A549 (cell line): ENCODE measurements at places on chromosomes 4 and X. TPM values are rescaled to one million over a fixed set of nuclear protein-coding genes. Genes with fewer than 3 reads are reported as not detected.
A peak's percentile ranks its signal among the peaks of the same experiment; 100 is the strongest.

DNA sequence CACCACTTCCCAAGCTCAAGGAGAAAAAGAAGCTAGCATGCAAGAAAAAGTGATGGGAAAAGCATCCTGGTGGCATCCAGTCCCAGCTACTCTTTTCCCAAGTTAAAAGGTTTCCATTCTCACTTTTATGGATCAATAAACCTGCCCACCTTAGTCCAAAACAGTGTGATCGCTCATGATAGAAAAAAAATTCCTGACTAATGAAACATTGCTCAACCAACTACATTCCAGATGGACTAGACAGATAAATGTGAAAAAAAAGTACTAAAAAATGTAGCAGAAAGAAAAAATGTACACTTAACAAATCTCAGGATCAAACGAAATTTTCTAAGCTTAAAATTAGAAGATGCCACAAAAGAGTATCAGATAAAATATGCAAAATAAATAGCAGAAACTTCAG is 312.2 kb downstream of the TMA16 start:
- DNase-seq, result no peak

- DNase-seq, result peak; percentile 9
These were observed 723 bp downstream of the NKX6-1 start for GRCh38 chr4:84498203-84498934.

GRCh38 chr4:158769175-158769921 is 522 bp downstream of the FNIP2 start:
- DNase-seq, result peak; percentile 19

GRCh38 chr4:109914322-109914721 is 1.6 kb downstream of the EGF start:
- DNase-seq, result no peak

DNA sequence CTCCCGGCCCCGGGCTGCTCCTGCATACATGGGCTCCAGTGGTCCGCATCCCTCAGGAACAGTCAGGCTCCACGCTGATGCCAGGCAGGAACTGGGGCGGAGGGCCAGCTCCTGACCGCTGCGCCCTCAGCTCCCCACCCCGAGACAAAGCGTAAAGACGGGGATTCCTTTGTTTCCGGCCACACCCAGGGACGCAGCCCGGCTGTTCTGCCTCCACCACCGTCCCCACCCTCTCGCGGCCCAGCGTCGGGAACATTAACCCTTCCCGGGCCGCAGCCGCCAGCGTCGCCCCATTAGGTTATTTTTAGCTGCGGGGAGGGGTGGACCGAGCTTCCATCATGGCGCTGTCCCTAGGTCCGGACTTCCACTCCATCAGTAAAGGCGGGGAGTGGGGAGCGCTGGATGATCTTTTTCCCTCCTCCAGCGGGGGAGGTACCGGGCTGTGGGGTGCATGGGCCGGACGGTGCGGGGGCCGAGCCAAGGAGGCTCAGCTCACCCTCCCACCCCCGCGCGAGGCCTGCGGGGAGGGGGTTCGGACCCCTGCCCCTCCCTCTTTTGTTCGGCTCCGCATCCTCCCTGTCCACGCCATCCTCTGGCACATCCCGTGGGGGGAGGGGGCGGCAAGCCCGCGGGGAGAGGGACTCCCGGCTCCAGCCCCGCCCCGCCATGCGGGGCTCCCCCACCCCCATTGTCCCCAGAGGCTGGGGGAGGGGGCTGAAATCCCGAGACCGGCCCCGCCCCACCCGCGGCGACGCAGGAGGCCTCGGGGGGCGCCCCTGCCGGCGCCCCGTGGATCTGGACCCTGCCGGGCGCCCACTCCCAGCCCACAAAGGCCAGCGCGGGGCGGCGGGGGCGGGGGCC is 5.3 kb downstream of the CRMP1 start:
- no peak for DNase-seq

GRCh38 chr4:147094238-147094637 is 148.6 kb upstream of the TTC29 start:
- DNase-seq, result no peak

GRCh38 chrX:66020631-66021334 is 19.1 kb downstream of the VSIG4 start:
- DNase-seq, result no peak

DNA sequence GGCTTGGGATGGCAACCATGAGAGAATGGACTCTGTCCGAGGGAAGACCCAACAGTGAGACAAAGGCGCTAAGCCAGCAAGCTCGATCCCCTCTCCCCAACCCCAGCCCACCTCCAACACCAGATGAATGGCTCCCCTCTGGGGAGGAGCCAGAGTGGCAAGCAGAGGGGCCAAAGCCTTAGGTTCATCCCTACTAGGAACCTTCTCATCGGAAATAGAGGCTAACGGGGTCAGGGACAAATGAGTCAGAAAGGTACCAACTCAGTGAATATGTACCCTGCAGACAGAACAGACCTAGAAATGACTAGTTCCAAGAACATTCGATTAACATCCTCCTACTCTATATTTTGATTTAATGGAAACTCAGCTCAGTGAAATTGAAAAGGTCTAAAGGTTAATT is 73.9 kb downstream of the NSG1 start:
- DNase-seq, result no peak

- DNase-seq, result no peak
These were observed 78.1 kb downstream of the SRPX start for GRCh38 chrX:38142610-38143009.

- no peak for DNase-seq
These were observed 192.2 kb downstream of the COMMD8 start for GRCh38 chr4:47271291-47271690.

- DNase-seq, result no peak
These were observed 13.8 kb downstream of the SH3BP2 start for GRCh38 chr4:2806390-2807355.

DNA sequence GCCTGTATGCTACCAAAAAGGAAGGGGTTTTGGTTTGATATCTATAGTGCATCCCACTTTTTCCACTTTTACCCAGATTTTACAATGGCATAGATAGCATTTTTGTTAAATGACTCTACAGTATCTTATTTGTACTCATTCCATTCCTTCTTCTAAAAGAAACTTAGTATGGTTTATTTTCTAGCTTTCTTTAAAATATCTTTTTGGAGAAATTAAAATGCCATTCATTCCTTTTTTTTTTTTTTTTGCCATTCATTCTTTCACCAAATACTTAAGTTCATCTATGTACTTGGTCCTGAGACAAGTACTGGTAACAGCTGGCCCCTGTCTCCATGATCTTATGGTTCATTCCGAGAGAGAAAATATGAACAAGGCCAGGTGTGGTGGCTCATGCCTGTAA is 49.1 kb downstream of the MID1 start:
- no peak for DNase-seq

DNA sequence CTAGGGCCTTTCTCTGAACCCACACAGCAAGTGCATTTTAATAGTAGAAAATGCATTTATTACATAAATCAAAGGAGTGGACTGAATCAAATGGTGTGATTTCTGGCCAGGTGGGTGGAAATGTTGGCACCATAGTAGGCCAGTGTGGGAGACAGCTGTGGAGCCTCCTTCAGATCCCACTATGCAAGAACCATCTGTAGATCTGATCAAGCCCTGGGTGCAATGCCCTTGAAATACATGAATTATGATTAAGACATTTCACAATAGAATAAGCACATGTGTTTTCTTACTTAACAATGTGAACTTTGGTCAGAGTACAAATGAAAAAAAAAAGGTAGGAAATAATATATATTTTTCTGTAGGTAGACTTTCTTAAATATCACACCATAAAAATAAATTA is 204.3 kb downstream of the PCDH7 start:
- no peak for DNase-seq

GRCh38 chrX:71315917-71316316 is 14.4 kb downstream of the ITGB1BP2 start:
- no peak for DNase-seq

GRCh38 chr4:81031796-81032551 is 1.5 kb downstream of the BMP3 start:
- DNase-seq, result no peak

DNA sequence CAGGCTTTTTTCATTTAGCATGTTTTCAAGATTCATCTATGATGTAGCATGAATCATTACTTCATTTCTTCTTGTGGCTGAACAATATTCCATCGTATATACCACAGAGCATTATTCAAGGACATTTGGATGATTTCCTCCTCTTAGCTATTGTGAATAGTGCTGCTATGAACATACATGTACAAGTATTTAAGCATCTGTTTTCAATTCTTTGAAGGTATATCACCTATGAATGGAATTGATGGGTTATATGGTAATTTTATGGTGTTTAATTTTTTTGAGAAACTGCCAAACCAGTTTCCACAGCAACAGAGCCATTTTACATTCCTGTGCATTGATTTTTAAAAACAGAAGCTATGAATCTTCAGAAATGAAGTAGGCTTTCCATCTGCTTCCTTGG is 36.1 kb upstream of the WDR19 start:
- DNase-seq, result no peak

- DNase-seq, result no peak
These were observed 278.9 kb upstream of the MAGEC2 start for GRCh38 chrX:142483965-142484364.

DNA sequence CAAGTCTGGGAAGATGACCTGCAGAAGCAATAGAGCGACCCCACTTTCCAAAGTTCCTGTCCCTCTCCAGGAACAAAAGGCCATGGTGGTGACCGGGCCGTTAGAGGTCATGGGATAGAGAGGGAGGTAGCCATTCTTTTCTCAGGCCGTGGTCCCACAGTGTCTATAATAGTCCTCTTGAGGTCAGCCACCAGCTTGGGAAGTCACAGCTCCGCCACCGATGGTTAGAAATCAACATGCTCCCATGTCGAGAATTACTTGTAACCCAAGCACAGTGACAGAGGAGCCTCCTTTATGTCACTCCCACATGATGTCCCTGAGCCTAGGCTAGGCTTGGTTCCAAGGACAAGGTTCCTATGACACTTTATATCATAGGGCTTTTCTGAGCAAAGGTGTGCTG is 48.3 kb upstream of the CBR4 start:
- DNase-seq, result no peak

DNA sequence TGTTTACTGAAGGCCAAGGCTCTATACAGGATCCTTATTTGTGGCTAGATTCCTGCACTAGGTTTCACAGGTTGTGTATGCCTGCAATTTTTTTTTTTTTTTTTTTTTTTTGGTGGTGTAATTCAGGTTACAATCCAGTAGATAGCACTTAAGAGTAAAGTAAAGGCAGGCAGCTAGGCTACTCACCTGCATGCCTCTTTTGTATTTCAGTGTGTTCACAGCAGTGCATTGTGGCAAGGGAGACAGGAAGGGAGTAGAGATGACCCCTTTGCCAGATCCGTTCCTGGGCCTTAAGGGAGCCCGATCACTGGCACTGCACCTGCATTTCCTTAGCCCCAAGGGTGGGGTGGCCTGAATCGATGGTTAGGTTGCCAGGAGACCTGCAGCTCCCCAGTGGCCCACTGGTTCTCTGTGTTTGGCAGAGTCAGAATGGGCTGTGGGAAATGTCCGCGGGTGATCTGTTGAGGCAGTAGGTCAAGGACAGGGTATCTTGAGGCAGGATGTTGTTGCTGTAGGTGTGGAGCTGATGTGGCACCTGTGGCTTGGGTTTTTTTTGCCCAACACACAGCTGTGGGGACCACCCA is 374.9 kb upstream of the AADAT start:
- no peak for DNase-seq

DNA sequence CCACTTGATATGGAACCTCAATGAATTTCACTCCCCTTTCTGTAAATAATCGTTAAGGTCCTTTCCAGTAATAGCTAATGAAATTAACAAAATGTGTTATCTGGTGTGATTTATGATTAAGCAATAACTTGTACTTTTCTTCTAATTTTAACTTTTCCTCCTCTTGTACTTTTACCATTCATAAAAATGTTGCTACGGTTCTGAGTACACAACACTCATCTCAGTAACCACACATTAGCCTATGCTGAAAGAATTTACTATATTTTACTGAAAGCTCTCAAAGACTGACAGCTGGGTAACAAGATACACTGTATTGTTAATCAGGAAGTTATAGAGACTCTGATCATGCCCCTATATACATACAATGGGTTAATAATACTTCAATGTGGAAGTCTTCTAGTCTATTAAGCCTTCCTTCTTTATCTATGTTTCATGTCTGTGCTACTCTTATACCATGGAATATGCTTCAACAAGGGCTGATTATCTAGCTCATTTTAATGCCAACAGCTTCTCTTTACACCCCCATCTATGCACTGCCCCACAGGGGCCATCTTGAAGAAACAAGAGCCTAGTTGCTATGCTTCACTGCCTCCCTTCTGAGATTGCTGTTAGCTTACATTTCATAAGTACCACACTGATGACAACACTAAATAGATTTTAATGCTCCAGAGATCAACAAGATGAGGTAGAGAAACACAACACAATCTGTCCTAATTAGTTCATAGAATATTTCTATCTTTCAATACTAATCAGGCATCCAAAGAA is 39.1 kb downstream of the LAMP2 start:
- DNase-seq, result no peak

DNA sequence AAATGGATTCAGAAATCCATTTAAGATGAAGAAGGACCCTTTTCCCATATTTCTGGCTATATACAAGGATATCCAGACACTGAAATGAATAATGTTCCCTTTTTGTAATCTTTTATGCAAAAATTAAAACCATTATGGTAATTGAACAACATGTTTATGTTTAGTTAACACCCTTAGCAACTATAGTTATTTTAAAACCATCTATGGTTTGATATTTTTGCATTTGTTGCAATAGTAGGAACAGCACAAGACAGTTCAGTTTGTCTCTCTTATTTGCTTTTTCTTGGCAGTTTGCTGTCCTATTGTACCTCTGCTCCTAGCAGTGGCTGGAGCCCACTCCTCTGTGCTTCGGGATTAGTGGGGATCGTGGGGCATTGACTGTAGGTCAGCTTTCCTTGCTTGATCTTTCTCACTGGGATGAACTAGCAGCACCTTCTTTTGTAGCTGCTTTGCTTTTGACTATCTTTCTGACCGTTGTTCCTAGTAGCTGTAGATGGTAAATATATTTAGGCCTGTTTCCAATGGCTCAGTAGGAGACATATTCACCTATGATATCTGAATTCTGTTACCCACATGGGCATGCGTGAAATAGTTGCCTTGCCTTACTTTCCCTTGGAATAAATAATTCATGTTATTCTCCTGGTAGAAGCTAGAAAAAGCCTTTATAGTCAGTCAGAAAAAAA is 12.8 kb downstream of the HTT start:
- no peak for DNase-seq

EREG gene
- polyA plus RNA-seq, result 32.6 to 39.7 TPM (median 34.0 TPM) in 3 replicates

ARHGEF9 gene
- 5.4 to 7.4 TPM (median 6.8 TPM) in 3 replicates for polyA plus RNA-seq

CCSER1 gene
- not detected in 3 replicates for polyA plus RNA-seq

NPY2R gene
- polyA plus RNA-seq, result 0.05 to 0.07 TPM (median 0.07 TPM) in 3 replicates

PLAC8 gene
- polyA plus RNA-seq, result 1.6 to 1.7 TPM (median 1.7 TPM) in 3 replicates
